Nephron progenitor cell (in vitro differentiated cells): ENCODE measurements at places on chromosomes 6 and 20.

GRCh38 chr6:146367061-146367460 lies 176.6 kb upstream of the RAB32 start:
- H3K27me3 ChIP-seq: no peaks in the 10 kb centered on the region
- no peak overlapping the region for H3K4me3 ChIP-seq
- DNase-seq: no peak
- H3K36me3 ChIP-seq: no peaks in the 10 kb centered on the region
- no peak overlapping the region for H3K27ac ChIP-seq

DNA sequence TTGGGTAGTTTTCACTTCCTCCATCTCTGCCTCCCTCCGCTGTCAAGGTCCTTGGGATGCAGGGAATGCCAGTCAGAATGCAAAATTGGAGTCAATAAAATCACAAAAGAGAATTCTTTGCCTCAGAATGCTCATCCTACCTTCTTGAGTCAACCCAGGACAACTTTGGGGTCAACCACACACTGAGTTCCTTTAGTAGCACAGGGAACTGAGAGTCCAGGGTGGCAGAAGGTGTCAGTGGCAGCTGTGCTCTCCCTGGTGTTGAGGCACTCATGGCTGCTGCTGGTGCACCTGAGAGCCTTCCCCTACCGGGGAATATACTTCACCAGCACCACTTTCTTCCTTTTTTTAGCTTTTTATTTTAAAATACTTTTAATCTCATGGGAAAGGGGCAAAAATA lies 829 bp upstream of the NOTCH4 start:
- H3K27me3 ChIP-seq: peaks cover 20% of the 10 kb centered on the region
- no peaks in the 10 kb centered on the region for H3K36me3 ChIP-seq
- no peak for DNase-seq
- no peak overlapping the region for H3K4me3 ChIP-seq
- H3K4me1 ChIP-seq: peaks cover 7% of the 10 kb centered on the region

- H3K27ac ChIP-seq: no peak overlapping the region
- peaks cover 3% of the 10 kb centered on the region for H3K27me3 ChIP-seq
- peaks cover 22% of the 10 kb centered on the region for H3K4me1 ChIP-seq
These were observed 360.2 kb downstream of the PREX1 start for GRCh38 chr20:48467622-48468021.

DNA sequence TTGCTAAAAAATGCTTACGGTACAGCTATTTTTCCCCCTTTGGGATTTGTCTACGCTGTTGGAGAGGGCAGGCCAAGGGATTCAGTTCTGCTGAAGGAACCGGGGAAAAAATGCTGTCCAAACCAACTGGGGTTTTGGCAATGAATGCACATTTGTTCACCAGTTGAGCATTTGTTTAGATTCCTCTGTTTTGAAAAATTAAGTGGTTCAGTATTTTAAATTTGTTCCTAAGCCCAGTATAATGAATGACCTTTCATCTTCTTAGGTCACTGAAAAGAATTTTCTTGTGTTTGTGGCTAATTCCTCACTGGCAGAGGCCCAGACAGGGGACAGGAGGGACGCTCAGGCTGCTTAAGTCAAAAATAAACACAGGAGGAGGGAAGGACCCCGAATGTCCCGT lies 10.8 kb upstream of the EYA2 start:
- no peaks in the 10 kb centered on the region for H3K36me3 ChIP-seq
- H3K27ac ChIP-seq: peak overlapping the region; percentile 77
- peaks cover 31% of the 10 kb centered on the region for H3K4me1 ChIP-seq
- peaks cover 19% of the 10 kb centered on the region for H3K27me3 ChIP-seq
- DNase-seq: no peak
- no peak overlapping the region for H3K4me3 ChIP-seq

DNA sequence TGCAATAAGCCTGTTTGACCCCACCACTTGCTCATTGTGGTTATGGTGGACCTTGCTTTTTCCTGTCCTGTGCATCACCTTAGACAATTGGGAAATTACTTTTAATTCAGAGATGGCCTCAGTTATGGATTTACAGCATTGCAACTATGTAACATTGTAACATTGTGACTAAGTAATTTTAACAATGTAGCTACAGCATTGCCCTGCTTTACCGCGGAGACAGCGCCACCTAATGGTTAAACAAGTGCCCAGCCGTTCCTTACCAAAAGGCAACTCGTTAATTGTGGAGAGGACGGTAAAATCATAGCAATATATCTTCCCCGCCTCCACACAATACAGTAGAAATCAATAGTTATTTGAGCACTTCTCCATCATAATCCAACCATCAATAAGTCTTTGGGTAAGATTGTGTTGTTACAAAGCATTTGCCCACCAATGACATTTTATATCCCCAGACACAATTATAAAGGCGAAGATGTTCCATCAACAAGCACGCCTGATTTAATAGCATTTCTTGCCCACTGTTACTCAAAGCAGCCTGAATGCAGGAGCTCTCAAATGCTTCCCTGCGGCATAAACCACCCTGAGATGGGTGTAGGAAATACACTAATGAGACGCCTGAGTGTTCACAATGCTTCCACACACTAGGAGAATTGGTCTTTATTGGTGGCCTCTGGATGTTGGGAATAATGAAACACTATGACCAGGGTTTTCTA lies 93.7 kb downstream of the PROKR2 start:
- H3K27me3 ChIP-seq: peaks cover 9% of the 10 kb centered on the region
- H3K36me3 ChIP-seq: peaks cover 3% of the 10 kb centered on the region
- no peak overlapping the region for H3K4me3 ChIP-seq

GRCh38 chr6:36860126-36860525 lies 14.5 kb downstream of the PPIL1 start:
- H3K27ac ChIP-seq: no peak overlapping the region
- no peak for DNase-seq
- peaks cover 65% of the 10 kb centered on the region for H3K36me3 ChIP-seq
- no peak overlapping the region for H3K4me3 ChIP-seq
- no peaks in the 10 kb centered on the region for H3K27me3 ChIP-seq
- H3K4me1 ChIP-seq: peaks cover 30% of the 10 kb centered on the region

DNA sequence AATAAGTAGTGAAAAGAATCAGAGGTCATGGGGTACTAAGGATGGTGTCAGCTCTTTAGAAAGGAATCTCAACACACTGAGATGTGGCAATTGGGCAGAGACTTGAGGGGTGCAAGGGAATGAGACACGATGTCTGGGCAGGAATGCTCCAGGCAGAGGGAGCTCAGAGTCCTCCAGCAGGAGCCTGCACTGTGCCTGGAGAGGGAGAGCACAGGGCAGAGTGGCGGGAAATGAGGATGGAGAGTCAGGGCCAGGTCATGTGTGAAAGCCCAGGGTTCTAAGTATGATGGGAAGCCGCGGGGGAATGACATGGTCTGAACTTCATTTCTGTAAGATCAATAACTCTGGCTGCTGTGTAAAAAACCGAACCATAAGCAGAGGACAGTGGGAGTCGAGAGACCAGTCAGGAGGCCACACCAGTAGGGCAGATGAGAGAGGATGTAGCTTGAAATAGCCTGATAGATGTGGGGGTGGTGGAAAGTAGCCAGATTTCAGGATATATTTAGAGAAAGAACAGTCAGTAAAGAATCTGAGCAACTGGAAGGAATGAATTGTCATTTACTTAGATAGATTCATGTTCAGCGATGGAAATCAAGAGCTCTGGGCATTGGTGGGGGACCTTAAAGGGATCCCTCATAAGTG lies 133.4 kb upstream of the DTNBP1 start:
- peaks cover 32% of the 10 kb centered on the region for H3K4me1 ChIP-seq
- DNase-seq: no peak
- H3K27ac ChIP-seq: no peak overlapping the region
- H3K36me3 ChIP-seq: peaks cover 16% of the 10 kb centered on the region

GRCh38 chr20:44762466-44763140 lies 16.9 kb downstream of the KCNK15 start:
- H3K27me3 ChIP-seq: no peaks in the 10 kb centered on the region
- H3K36me3 ChIP-seq: no peaks in the 10 kb centered on the region
- no peak overlapping the region for H3K27ac ChIP-seq
- H3K4me3 ChIP-seq: no peak overlapping the region
- no peak for DNase-seq

GRCh38 chr6:4504700-4505099 lies 271.5 kb upstream of the CDYL start:
- H3K27ac ChIP-seq: no peak overlapping the region
- H3K4me1 ChIP-seq: no peaks in the 10 kb centered on the region
- H3K4me3 ChIP-seq: no peak overlapping the region
- DNase-seq: no peak
- peaks cover 7% of the 10 kb centered on the region for H3K27me3 ChIP-seq
- H3K36me3 ChIP-seq: no peaks in the 10 kb centered on the region

DNA sequence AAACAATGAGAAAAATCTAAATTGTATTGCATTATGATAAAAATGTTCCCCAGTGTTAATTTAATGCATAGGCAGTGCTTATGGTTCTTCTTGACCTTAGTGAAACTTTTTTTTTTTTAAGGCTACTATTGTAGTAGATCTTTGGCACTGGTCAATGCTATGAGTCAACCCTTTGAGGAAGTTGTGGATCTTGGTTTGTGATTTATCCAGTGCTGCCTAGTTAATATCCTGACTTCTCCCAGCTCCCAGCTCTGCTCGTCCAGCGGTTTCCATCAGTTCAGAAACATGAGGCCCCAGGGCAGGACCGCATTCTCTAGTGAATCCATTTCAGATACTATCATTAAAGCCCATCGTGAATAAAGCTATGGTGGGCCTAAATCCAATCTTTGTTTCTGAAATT lies 364.5 kb upstream of the JARID2 start:
- peaks cover 13% of the 10 kb centered on the region for H3K27me3 ChIP-seq
- no peaks in the 10 kb centered on the region for H3K36me3 ChIP-seq
- peaks cover 73% of the 10 kb centered on the region for H3K4me1 ChIP-seq
- no peak overlapping the region for H3K4me3 ChIP-seq
- no peak for DNase-seq
- no peak overlapping the region for H3K27ac ChIP-seq

DNA sequence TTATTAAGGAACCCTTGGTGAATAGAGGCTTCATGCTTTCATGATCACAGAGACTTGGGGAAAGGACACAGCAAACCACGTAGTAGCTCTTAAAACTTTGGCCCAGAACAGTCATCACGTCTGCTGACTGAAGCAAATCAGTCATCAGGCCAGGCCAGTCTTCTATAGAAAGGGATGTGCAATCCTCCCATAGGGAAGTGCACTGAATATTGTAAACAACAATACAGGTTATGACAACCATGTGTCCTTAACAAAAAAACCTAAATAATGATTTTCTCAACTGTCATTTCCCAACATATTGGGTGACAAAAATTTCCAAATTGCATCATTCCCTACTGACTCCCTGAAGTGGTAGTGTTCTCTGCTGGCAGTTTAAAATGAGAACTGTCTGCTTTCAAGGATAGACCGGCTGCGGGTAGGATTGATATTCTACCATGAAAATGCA lies 388.2 kb upstream of the CITED2 start:
- H3K4me1 ChIP-seq: peaks cover 72% of the 10 kb centered on the region
- no peaks in the 10 kb centered on the region for H3K36me3 ChIP-seq
- H3K4me3 ChIP-seq: no peak overlapping the region
- DNase-seq: no peak
- H3K27me3 ChIP-seq: no peaks in the 10 kb centered on the region
- peak overlapping the region; percentile 64 for H3K27ac ChIP-seq

DNA sequence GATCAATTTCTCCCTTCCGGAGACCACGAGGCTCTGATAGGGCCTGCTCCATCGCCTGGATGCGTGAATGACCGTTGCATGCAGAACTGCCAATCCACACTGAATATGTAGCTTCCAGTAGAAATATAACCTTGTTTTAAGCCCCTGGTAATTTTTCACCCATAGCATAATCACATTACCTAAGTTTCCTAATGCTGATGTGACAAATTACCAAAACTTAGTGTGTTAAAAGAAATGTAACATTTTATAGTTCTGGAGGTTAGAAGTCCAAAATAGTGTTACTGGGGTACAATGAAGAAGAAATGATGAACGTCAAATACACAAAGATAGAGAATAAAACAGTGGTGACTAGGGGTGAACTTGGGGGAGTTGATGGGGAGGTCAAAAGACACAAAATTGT lies 22.0 kb upstream of the SIRPD start:
- no peaks in the 10 kb centered on the region for H3K4me1 ChIP-seq
- H3K27me3 ChIP-seq: peaks cover 16% of the 10 kb centered on the region
- no peak overlapping the region for H3K27ac ChIP-seq
- no peaks in the 10 kb centered on the region for H3K36me3 ChIP-seq
- H3K4me3 ChIP-seq: no peak overlapping the region
- no peak for DNase-seq

- H3K27ac ChIP-seq: peak overlapping the region; percentile 16
- H3K4me3 ChIP-seq: no peak overlapping the region
- H3K4me1 ChIP-seq: peaks cover 44% of the 10 kb centered on the region
- no peak for DNase-seq
- peaks cover 23% of the 10 kb centered on the region for H3K36me3 ChIP-seq
- H3K27me3 ChIP-seq: peaks cover 3% of the 10 kb centered on the region
These were observed 138.4 kb downstream of the EYA2 start for GRCh38 chr20:47032933-47033578.

DNA sequence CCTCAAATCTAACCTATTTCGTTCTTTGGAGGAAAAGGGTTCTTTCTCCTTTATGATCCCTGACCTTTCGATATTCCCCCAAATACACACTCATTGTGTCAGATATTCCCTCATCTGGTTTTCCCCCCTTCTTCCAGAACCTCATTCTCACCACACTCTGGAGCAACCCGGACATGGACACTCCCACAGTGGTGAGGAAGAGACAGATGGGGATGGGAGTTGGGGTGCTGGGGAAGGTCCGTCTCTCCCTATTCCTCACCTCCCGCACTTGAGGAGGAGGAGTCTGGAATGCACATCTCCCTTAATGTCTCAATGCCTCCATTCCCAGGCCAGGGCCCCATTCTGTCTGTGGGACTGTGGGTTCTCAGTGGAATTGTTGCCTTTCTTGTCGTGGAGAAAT lies 1.3 kb downstream of the SLC39A7 start:
- H3K27me3 ChIP-seq: peaks cover 18% of the 10 kb centered on the region
- peaks cover 25% of the 10 kb centered on the region for H3K36me3 ChIP-seq
- no peak for DNase-seq
- peak overlapping the region; percentile 99 for H3K4me3 ChIP-seq
- peaks cover 88% of the 10 kb centered on the region for H3K4me1 ChIP-seq
- H3K27ac ChIP-seq: peak overlapping the region; percentile 58

- H3K27me3 ChIP-seq: peaks cover 4% of the 10 kb centered on the region
- peaks cover 51% of the 10 kb centered on the region for H3K4me1 ChIP-seq
- no peak for DNase-seq
- H3K4me3 ChIP-seq: no peak overlapping the region
These were observed 130.4 kb downstream of the OLIG3 start for GRCh38 chr6:137363805-137364138.

DNA sequence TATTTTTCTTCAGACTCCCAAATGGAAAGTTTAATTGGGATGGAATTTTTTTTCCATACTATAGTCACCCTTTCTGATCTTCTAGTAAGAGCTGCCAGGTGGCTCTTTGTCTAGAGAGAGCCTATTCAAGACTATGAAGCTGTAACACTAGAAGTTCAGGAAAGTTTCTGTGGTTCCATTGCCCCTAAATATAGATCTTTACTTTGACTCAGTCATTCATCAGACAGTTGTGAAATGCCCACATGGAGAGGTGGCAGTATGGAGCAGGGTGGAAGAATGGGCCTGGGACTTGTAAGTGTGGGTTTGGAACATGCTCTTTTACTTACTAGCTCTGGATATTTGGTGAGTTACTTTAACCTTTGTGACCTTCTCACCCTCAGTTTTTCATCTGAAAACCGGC lies 87.8 kb downstream of the CTNNBL1 start:
- no peak overlapping the region for H3K4me3 ChIP-seq
- H3K36me3 ChIP-seq: peaks cover 15% of the 10 kb centered on the region
- H3K27me3 ChIP-seq: no peaks in the 10 kb centered on the region
